T-cell (primary cell): ENCODE measurements at places on chromosomes 2 and 18. TPM values are rescaled to one million over a fixed set of nuclear protein-coding genes. Genes with fewer than 3 reads are reported as not detected.

DNA sequence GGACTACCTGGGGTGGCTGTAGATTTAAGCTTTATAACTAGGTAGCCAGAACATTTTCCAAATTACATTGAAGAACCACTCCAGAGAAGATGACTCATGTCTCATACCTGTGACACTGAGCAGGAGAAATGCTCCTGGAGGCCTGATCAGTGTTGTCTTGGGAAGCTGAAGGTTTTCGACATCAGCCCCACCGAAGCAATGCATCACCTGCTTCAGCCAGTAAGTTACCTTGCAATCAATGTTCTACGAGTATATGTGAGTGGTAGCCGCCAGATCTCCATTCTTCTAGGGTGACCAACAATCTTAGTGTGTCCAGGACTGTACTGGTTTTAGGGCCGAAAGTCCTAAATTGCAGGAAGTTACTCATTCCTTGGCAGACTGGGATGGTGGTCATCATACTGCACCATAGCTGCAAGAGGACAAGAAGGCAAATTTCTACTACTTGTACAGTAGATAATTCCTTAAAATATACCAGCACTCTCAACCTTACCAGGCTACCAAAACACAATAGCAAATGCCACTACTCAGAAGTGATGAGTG lies 109.3 kb upstream of the LINC00305 start:
- no peak overlapping the region for H3K27ac ChIP-seq
- DNase-seq = no peak
- no peaks in the 10 kb centered on the region for H3K36me3 ChIP-seq
- no peaks in the 10 kb centered on the region for H3K27me3 ChIP-seq
- no peaks in the 10 kb centered on the region for H3K4me1 ChIP-seq
- H3K4me3 ChIP-seq = no peak overlapping the region

DNA sequence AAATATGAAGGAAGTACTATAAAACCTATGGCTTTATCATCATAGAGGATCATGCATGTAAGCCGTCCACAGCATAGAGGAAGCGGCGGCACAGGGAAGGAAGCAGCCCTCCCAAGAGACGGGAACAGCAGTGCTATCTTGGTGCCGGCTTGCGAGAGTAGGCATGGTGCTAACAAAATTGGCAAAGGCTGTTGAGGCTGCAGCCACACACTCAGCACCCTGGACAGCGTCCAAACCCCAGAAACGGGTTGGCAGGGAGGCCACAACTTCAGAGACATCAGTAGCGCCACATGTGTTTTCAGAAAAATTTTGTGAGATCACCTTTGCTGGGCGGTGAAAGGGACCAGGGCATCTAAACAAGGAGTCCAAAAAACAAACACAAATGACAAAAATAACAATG lies 37.7 kb downstream of the NETO1 start:
- no peak for DNase-seq
- no peaks in the 10 kb centered on the region for H3K36me3 ChIP-seq
- H3K4me3 ChIP-seq = no peak overlapping the region
- H3K27me3 ChIP-seq = no peaks in the 10 kb centered on the region
- H3K27ac ChIP-seq = no peak overlapping the region

- H3K4me1 ChIP-seq = no peaks in the 10 kb centered on the region
- no peaks in the 10 kb centered on the region for H3K27me3 ChIP-seq
- no peak overlapping the region for H3K4me3 ChIP-seq
- no peaks in the 10 kb centered on the region for H3K36me3 ChIP-seq
- no peak overlapping the region for H3K27ac ChIP-seq
Measured at GRCh38 chr18:73408469-73408868, 540.7 kb upstream of the NETO1 start.

DNA sequence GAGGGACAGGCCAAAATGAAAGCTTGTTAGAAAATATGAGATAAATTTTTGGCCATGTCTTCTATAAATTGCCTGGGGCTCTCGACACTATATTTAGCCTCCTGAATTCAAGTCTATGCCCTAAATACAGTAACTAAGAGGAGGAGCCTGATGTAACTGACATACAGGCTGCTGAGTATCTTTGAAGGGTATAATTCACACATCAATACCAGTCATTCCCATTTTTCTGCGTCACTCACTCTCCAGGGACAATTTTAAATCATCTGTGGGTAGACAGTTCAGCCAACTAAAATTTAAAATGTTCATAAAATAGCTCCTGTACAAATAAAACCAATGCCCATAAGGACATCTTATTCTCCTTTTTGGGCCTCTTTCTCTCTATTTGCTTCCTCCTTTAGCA lies 105.9 kb downstream of the AP1S3 start:
- no peak for DNase-seq
- no peaks in the 10 kb centered on the region for H3K4me1 ChIP-seq
- no peaks in the 10 kb centered on the region for H3K27me3 ChIP-seq
- H3K27ac ChIP-seq = no peak overlapping the region
- H3K36me3 ChIP-seq = no peaks in the 10 kb centered on the region

- no peaks in the 10 kb centered on the region for H3K27me3 ChIP-seq
- no peak overlapping the region for H3K27ac ChIP-seq
- H3K36me3 ChIP-seq = no peaks in the 10 kb centered on the region
- no peak overlapping the region for H3K4me3 ChIP-seq
- no peaks in the 10 kb centered on the region for H3K4me1 ChIP-seq
- no peak for DNase-seq
Measured at GRCh38 chr2:189016311-189016861, 42.2 kb downstream of the COL3A1 start.

DNA sequence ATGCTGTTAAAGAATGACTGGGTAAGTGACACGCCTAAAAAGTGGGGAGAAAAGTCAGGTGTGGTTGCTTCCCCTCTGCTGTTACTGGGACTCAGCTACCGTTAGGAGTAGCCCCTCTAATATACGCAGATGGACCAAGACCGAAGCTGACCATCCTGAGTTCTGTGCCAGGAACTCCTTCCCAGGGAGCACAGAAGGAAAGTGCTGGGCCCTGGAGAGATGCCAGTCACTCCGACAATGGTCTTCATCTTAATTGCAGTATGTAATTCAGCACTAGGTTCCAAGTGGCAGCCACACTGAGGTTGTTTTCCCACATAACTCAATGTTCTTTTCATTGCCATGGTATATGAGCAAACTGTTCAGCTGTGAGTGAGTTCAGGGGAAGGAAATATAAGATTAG lies 19.6 kb upstream of the TMEM200C start:
- H3K27me3 ChIP-seq = no peaks in the 10 kb centered on the region
- no peak overlapping the region for H3K4me3 ChIP-seq
- DNase-seq = no peak
- no peaks in the 10 kb centered on the region for H3K36me3 ChIP-seq
- H3K27ac ChIP-seq = no peak overlapping the region
- H3K4me1 ChIP-seq = no peaks in the 10 kb centered on the region

GRCh38 chr2:45728458-45728942 lies 77.0 kb downstream of the PRKCE start:
- H3K27me3 ChIP-seq = no peaks in the 10 kb centered on the region
- H3K27ac ChIP-seq = no peak overlapping the region
- no peak for DNase-seq
- H3K4me3 ChIP-seq = no peak overlapping the region
- no peaks in the 10 kb centered on the region for H3K4me1 ChIP-seq

- DNase-seq = no peak
- no peak overlapping the region for H3K4me3 ChIP-seq
- H3K27me3 ChIP-seq = no peaks in the 10 kb centered on the region
- no peak overlapping the region for H3K27ac ChIP-seq
- H3K36me3 ChIP-seq = no peaks in the 10 kb centered on the region
Measured at GRCh38 chr2:228374741-228375140, 193.3 kb upstream of the SPHKAP start.

DNA sequence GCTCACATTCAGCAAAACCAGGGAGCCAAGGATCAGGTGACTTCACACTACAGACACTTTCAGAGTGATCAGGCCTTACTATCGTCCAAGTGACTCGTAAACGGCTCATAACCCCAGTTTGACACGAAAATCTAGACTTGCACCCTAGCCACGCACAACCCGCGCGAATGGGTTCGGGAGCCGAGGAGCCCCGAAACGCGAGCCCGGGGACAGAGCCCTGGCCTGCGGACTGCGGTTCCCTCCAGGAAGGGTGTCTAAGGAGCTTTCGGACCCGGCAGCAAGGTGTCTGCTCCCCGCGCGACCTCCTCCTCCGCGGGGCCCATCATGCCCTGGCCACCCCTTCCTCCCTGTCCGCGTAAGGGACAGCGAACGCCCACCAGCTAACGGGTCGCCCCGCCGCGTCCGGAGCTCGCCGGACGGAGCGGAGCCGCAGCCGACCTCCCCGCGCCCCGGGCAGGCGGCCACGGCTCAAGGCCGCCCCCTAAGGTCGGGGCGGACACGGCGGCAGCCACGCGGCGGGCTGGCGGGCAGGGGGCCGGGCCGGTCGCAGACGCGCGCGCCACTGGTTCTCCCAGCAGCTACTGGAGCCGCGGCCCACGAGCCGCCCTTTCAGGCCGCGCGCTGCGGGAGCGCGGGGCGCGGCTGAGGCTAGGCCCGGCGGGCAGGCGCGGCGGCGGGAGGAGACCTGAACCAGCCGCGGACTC lies 575 bp downstream of the ATL2 start:
- H3K27me3 ChIP-seq = no peaks in the 10 kb centered on the region
- peak overlapping the region; percentile 95 for H3K4me3 ChIP-seq
- H3K4me1 ChIP-seq = peaks cover 31% of the 10 kb centered on the region
- peak; percentile 31 for DNase-seq
- peak overlapping the region; percentile 79 for H3K27ac ChIP-seq
- no peaks in the 10 kb centered on the region for H3K36me3 ChIP-seq

- no peak for DNase-seq
- H3K36me3 ChIP-seq = peaks cover 4% of the 10 kb centered on the region
- no peak overlapping the region for H3K27ac ChIP-seq
- no peaks in the 10 kb centered on the region for H3K4me1 ChIP-seq
- no peaks in the 10 kb centered on the region for H3K27me3 ChIP-seq
- no peak overlapping the region for H3K4me3 ChIP-seq
Measured at GRCh38 chr2:74858281-74858680, 24.4 kb downstream of the HK2 start.

The SERPINB13 gene
- total RNA-seq = not detected

The ITM2C gene
- 34.8 TPM for total RNA-seq

The SCG2 gene
- not detected for total RNA-seq

The GALNT13 gene
- total RNA-seq = not detected
